ENCODE measurements at places on chromosomes 7 and 10.

DNA sequence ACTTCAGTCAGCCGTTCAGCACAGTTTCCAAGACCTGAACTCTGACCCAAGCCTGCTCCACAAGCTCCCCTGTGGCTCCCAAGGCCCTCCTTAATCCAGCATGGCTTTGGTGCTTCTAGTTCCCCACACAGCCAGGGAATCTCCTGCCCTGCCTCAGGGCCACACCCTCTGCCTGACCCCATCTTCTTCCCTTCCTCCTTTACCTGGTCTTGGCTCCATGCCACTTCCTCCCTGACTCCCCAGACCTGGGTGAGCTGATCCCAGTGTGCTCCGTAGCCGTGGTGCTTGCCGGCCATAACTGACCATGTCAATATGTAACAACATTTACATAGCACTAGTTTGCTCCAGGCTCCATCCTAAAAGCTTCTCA lies 20.0 kb downstream of the TMEM273 start:
- no peak overlapping the region for H3K4me3 ChIP-seq
- no peaks in the 10 kb centered on the region for H3K36me3 ChIP-seq
- no peaks in the 10 kb centered on the region for H3K27me3 ChIP-seq
- H3K4me1 ChIP-seq: no peaks in the 10 kb centered on the region

GRCh38 chr7:99559175-99559915 lies 903 bp downstream of the ZNF655 start:
- no peak for DNase-seq
- H3K4me3 ChIP-seq: peak overlapping the region; percentile 89
- H3K36me3 ChIP-seq: peaks cover 58% of the 10 kb centered on the region
- peaks cover 43% of the 10 kb centered on the region for H3K4me1 ChIP-seq
- H3K27ac ChIP-seq: peak overlapping the region; percentile 92

GRCh38 chr10:22766693-22767092 lies 52.3 kb upstream of the PIP4K2A start:
- no peak overlapping the region for H3K4me3 ChIP-seq
- H3K4me1 ChIP-seq: no peaks in the 10 kb centered on the region
- no peak overlapping the region for H3K27ac ChIP-seq
- H3K27me3 ChIP-seq: no peaks in the 10 kb centered on the region
- no peak for DNase-seq
- H3K36me3 ChIP-seq: no peaks in the 10 kb centered on the region

DNA sequence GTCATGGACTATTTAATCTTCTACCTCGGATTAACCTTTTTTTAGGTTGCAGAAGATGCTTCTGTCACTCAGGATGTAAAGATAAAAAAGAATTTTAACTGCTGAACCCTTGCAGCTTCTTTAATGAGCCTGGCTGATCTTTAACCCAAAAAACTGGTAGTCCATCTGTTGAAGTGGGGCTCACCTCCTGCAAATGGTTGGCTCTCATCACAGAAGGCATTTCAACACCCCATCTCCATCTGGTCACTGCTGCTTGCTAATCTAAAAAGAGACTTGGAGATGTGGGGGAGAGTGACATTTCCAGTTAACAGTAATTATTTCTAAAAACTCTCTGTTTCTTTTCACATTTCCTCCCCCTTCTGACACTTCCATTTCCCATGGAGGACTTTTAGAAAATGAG lies 208.6 kb downstream of the LHFPL3 start:
- no peaks in the 10 kb centered on the region for H3K4me1 ChIP-seq
- no peak overlapping the region for H3K27ac ChIP-seq
- H3K4me3 ChIP-seq: no peak overlapping the region

DNA sequence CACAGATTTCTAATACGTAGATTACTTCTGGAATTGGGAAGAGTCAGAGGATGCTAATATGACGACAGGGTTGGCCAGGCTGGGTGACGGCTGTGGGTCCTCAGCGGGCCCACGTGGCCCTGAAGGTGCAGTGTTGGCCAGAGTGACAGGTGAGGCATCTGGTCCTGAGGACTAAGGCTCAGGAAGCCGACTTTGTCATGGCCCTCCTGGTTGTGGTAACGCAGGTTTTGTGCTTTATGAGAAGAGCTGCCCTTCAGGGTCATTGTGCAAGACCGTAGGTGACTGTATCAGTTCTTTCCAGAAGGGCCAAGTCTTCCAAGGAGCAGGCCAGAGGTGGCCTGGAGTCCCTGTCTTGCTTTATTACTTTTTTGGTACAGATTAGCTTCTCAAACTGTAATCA lies 2.5 kb downstream of the EIF3B start:
- H3K36me3 ChIP-seq: peaks cover 63% of the 10 kb centered on the region
- H3K27ac ChIP-seq: no peak overlapping the region
- H3K4me1 ChIP-seq: peaks cover 14% of the 10 kb centered on the region
- no peak overlapping the region for H3K4me3 ChIP-seq
- H3K27me3 ChIP-seq: no peaks in the 10 kb centered on the region

DNA sequence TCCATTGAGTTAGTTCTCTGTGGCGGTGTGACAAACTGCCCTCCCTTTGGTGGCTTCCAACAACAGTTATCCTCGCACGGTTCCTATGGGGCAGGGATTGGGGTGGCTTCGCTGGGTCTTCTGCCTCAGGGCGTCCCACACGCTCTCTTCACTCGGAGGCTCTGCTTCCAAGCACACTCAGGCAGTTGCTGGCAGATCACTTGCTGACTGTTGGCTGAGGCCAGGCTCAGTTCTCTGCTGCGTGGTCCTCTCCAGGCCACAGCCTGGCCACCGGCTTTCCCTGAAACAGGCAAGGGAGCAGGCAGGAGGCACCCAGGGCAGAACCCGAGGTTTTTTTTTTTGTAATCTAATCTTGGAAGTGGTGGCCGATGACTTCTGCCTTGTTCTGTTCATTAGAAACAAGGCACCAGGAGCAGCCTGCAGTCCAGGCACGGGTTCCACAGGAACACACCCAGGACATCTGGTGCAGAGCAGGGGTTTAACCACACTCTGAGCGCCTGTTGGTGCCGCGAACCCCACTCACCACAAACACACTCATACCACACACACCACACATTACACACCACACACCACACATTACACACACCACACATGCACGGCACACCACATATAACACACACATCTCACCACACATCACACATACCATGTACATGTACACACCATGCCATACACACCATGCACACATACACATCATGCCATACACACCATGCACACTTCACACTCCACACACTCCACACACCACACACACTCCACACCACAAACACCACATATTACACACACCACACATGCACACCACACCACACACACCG lies 112.2 kb downstream of the PTPN20 start:
- no peak for DNase-seq
- no peak overlapping the region for H3K27ac ChIP-seq
- no peaks in the 10 kb centered on the region for H3K36me3 ChIP-seq
- no peaks in the 10 kb centered on the region for H3K4me1 ChIP-seq
- no peak overlapping the region for H3K4me3 ChIP-seq

GRCh38 chr10:90032519-90032918 lies 331.1 kb downstream of the KIF20B start:
- H3K27ac ChIP-seq: no peak overlapping the region
- H3K4me1 ChIP-seq: no peaks in the 10 kb centered on the region
- no peak for DNase-seq
- H3K36me3 ChIP-seq: no peaks in the 10 kb centered on the region

DNA sequence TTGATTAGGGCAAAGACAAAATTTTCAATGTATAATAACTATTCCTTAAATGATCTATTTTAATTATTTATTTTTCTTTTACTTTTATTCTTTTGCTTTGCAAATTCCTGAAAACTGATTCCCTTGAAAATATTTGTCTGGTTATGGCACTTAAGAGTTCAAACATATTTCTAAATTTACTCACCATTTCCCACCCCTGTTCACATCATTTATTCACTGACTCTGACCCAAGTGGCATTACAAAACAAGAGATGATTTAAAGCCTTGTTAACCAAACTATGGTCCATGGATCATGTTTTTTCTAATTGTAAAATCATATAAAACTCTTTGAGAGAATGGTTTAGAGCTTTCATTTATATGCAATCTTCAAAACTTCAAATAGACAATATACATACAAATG lies 1256.1 kb upstream of the LRRN3 start:
- H3K27me3 ChIP-seq: no peaks in the 10 kb centered on the region
- H3K4me3 ChIP-seq: no peak overlapping the region
- no peaks in the 10 kb centered on the region for H3K4me1 ChIP-seq
- no peaks in the 10 kb centered on the region for H3K36me3 ChIP-seq
- DNase-seq: no peak

GRCh38 chr7:128358233-128358632 lies 3.3 kb downstream of the PRRT4 start:
- H3K27ac ChIP-seq: no peak overlapping the region
- no peaks in the 10 kb centered on the region for H3K4me1 ChIP-seq
- no peaks in the 10 kb centered on the region for H3K36me3 ChIP-seq
